ENCODE measurements at places on chromosomes 11 and 22.

DNA sequence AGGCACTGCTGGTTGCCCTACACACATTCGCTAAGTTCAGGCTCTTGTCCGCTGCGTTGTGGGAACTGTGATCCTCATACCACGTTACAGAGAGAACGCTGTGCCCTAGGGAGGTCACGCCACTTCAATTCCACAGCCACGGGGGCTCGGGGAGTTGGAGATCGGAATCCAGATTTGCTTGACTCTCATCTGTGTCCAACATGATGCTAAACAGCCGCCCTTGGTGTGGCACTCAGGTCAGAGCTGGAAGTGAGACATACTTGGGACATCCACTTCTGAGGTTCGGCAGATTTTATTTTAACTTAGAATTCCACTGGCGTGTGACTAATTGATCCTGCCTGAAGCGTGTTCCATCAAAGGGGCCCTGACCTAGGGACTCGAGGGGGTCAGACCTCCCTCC is 41.7 kb downstream of the RIBC2 start:
- no peak for DNase-seq

DNA sequence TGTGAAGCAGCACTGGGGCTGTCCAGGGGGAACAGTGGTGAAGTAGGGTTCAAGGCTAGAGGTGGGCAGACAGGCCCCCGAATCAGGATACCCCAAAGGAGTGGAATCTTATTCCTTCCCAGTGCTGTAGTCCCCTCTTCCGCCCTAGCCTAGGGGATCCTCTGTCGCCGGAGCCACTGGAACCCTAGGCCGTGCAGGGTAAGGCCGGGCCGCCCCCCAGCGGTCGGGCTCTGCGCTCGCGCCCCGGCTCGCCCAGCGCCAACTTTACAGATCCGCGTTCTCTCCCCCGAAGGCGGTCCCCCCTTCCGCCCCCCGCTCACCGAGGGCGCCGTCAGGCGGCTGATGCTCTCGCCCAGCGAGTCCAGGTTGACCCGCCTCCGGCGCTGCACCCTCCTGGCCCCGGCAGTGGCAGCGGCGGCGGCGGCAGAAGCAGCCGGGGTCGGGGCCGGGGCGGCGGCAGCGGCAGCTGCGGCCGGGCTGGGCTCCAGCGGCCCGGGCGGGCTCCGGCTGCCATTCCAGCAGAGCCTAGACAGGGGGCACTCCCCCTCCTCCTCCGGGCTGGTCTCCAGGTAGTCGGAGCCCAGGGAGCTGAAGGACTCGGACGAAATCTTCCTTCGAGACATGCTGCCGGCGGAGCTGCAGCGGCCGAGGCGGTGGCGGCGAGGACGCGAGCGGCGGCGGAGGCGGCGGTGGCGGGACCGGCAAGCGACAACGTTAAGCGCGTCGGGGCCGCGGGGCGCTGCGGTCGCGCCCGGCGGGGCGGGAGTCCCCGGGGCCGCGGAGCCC is 650 bp downstream of the GUCY1A2 start:
- peak; percentile 18 for DNase-seq

- no peak for DNase-seq
Observed at GRCh38 chr11:9853929-9854552, 190.2 kb downstream of the SWAP70 start.

- DNase-seq, result no peak
Observed at GRCh38 chr11:528815-529727, 6.3 kb downstream of the HRAS start.

DNA sequence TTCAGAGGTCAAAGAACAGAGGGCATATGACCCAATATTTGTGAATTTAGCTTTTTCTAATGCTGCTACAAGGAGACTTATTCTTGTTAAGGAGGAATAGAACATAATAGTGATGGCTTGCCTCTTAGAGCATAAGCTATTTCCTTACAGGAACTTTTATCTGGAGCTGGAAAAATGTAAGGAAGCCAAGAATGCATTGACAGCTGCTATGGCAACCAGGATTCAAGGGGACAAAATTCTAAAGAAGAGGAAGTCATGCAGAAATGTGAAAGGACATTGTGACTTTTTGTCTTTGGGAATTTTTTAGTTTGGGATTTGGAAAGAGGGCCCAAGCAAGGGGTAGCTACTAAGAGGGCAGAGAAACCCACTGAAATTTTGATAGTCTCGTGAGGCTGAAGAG is 51.1 kb downstream of the EHF start:
- DNase-seq, result no peak

GRCh38 chr11:11563200-11563975 is 58.4 kb downstream of the GALNT18 start:
- DNase-seq, result no peak

- no peak for DNase-seq
Observed at GRCh38 chr11:1126935-1127663, 30.7 kb upstream of the MUC5AC start.

- DNase-seq, result no peak
Observed at GRCh38 chr11:134612140-134613030, 200.3 kb upstream of the B3GAT1 start.

DNA sequence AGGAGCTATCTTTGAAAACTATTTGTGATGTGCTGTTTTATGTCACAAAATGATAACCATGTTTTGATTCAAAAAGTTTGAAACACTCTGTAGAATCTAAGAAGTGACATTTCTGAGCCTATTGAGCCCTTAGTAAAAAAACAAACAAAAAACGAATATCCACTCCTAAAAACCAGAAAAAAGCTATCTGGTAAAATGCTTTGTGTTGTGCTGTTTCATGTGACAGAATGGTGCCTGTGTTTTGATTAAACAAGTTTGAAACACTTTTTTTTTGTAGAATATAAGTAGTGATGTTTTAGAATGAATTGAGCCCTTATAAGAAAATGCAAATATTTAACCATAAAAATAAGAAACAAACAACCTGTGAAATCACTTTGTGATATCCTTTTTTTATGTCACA is 105.2 kb upstream of the VPREB1 start:
- DNase-seq, result no peak

DNA sequence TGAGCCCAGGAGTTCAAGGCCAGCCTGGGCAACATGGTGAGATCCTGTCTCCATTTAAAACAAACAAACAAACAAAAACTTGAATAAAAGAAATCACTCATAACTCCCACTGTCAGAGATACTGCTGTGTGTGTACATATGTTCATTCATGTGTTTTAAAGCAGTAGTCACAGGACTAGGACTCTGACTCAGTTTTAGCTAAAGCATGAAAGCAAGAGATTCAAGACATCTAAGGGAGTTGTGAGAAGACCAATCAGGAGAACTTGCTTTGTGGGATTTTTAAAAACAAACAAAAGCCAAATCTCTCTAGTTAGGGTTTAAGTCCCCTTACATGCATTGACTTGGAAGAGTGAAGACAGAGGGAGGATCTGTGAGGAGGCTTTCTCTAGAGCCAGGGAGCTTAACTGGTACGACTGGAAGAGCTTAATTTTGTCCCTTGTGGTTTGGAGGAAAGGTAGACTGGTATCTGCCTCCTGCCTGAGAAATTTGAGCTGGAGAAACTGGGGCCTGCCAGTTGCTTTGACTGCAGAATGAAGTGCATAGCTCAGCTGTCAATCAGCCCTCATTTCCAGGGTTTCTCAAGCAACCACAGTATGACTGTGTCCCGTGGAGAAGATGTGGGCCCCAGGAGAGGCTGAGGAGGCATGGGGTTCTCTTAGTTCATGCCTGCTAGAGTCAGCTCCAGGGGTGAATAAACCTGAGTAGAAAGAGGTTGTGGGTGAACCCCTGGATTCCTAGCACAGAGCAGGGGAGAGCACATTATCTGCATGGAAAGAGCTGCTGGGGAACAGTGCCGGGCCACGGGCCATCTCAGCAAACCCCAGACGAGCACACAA is 30.6 kb downstream of the EXPH5 start:
- DNase-seq, result no peak

DNA sequence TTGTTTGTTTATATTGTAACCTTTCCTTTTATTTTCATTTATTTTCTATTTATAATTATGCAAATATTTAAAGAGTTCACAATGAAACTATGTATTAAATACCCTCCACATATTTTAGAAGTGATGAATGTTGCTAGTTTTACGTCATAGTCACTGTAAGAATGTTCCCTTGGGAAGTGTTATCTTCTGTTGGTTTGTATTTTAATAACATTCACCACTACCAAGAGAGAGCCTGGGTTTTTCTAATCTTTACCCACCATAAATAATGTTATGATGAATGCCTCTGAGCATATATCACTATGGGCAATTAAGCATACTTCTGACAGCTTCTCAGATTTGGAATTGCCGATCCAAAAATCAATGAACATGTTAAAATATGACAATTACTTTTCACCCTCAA is 80.7 kb downstream of the GGT1 start:
- DNase-seq, result no peak

DNA sequence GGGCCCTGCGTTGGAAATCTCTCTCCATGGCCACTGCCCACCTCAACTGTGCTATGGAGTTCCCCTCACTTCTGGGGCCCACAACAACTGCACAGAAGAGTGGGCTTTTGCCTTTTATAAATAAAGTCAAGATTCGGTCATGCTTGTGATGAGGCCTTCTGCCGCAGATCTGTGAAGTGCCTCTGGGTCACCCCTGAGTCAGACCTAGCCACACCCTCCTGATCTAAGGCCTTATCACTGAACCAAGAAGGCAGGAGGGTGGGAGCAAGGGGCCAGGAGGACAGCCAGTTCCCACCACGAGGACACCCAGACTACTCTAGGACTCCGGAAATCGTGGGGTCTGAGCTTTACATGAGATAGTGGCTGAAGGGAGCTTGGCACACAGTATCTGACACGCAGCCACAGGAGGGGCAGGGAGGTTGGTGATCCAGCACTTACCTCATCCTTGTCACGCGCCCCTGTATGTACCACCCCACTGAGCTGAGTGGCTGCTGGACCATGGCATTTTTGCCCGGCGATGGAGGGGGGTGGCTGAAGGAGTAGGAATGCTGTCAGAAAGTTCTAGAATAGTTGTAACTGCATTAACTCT is 115.7 kb downstream of the ABTB2 start:
- no peak for DNase-seq

DNA sequence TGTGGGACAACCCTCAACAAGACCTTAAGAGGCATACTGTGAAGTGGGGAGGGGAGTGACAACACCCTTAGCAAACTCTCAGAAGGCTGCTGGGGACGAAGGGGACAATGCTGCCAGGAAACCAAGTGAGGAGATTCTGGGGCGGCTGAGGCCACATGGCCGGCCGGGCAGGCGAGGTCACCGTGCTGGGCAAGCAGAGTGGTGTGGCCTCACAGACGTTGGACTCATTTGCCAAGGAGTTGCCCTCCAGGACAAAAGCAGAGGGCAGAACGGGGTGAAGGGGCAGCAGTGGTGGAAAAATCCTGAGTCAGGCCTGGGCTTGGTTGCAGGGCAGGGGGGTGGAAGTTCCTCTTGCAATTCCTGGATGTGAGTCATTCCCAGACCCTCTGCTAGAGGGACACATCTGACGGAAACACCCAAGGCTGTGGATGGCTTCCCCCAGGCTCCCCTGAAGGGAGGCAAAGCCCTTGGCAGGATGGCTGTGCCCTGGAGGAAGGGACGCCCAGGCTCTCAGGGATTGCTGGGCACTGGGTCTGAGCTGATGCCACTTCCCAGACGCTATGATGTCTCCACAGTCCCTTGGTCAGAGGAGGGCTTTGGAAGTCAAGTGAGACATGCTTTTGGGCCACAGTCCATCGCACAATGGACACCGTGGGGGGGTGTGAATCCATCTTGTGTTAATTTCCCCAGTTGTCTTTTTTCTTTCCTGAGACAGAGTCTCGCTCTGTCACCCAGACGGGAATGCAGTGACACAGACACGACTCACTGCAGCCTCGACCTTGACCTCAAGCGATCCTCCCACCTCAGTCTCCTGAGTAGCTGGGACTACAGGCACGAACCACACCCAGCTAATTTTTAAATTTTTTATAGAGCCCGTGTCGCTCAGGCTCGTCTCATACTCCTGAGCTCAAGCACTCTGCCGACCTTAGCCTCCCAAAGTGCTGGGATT is 16.2 kb upstream of the SHANK3 start:
- peak; percentile 63 for DNase-seq

GRCh38 chr11:17840101-17840548 is 105.5 kb downstream of the KCNC1 start:
- no peak for DNase-seq

DNA sequence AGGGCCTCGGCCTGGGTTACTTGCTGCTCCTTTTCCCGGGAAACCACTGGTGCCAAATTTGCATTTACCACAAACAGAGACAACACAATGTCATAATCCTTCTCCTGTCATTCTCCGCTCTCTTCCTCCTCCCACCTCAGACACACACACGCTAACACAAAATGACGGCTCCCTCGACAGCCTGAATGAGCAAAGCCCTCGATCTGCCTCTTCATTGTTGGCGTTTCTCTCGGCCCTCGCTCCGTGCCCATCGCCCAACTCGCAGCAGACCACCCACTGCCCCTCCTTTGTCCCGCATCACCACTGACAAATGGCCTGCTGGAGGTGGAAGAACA is 12.5 kb upstream of the TCF20 start:
- no peak for DNase-seq

- DNase-seq, result no peak
Observed at GRCh38 chr11:4751201-4751600, 18.5 kb downstream of the OR51F1 start.

DNA sequence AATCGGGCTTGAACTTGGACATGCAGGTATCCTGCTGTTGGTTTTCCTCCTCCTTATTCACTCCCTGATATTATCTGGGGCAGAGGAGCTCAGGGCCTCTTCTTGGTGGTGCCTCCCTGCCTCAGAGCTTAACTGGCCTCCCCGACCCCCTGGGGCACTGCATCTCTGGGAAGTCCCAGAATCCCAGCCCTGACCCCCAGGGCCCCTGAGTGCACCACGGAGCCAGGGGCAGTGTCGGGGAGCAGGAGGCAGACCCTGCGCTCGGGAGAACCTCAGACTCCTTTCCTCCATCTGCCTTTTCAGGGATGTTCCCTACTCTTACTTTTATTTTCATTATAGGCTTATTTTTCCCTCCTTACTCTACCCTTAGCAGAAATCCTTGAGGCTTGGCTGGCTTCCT is 537.0 kb downstream of the BRD1 start:
- no peak for DNase-seq
